ENCODE measurements at places on chromosomes 6 and 20.

DNA sequence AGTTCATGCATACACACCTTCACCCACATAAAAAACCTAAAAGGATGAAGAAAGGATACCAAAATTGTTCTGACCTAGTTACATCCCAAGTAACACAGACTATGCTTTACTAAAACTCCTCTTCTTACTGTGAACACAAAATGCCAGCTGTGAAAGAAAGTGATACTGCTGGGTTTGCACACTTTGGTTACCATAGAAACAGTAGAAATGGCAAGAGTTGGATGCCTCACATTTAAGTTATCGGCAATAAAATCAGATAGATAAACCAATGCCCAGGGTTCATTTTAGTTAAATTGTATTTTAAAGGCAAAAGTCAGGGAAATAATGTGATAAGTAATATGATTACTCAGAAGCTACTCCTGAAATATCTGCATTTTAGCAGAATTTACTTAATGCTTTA lies 161.9 kb downstream of the CDK19 start:
- DNase-seq, result no peak

- DNase-seq, result no peak
Measured at GRCh38 chr6:106783640-106784566, 154.5 kb downstream of the QRSL1 start.

GRCh38 chr6:52840763-52841585 lies at the start of gene GSTA5:
Gene GSTA5 (minus strand): TSS chr6:52840813.
- no peak for DNase-seq

DNA sequence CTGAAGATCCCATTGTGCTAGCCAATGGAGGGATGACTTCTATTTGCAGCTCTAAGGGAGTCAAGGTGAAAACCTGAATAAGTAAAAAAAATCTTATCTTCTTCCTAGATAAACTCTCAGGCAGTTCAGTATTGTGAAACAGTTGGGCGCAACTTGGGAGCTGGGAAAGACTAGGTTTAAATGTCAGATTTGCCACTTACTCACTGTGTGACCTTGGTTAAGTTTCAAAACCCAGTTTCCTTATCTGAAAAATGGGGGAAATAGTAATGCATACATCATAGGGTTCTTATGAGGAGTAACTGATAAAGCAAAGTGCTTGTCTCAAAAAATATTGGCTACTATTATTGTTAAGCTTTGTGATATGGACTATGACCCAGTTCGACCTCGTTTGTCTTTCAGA lies 88.8 kb downstream of the CD83 start:
- no peak for DNase-seq

- no peak for DNase-seq
Measured at GRCh38 chr20:29689411-29690225, 1567.8 kb upstream of the DEFB115 start.

GRCh38 chr6:1872649-1873131 lies 263.0 kb downstream of the FOXC1 start:
- DNase-seq, result no peak

- DNase-seq, result no peak
Measured at GRCh38 chr6:67285770-67286495, 1349.1 kb upstream of the ADGRB3 start.

DNA sequence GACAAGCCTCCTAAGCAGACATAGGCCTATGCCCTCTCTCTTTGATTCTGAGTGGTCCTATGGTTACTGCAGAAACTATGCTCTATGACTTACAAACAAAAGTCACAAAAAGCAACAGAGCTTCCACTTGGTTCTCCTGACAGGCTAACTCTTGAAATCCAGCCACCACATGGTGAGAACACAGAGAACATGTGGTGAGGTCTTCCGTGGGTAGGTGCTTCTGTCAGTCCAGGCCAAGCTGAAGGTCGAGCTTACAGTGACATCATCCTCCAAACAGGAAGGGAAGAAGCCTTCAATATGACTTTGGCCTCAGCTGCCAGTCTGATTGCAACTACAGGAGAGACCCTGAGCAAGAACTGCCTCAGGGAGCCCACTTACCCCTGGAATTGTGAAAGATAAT lies 265.5 kb downstream of the TBX18 start:
- no peak for DNase-seq

GRCh38 chr20:63628246-63628975 lies 1.5 kb upstream of the GMEB2 start:
- DNase-seq, result peak; percentile 72

GRCh38 chr6:100944644-100945043 lies 63.5 kb upstream of the ASCC3 start:
- DNase-seq, result peak; percentile 61

DNA sequence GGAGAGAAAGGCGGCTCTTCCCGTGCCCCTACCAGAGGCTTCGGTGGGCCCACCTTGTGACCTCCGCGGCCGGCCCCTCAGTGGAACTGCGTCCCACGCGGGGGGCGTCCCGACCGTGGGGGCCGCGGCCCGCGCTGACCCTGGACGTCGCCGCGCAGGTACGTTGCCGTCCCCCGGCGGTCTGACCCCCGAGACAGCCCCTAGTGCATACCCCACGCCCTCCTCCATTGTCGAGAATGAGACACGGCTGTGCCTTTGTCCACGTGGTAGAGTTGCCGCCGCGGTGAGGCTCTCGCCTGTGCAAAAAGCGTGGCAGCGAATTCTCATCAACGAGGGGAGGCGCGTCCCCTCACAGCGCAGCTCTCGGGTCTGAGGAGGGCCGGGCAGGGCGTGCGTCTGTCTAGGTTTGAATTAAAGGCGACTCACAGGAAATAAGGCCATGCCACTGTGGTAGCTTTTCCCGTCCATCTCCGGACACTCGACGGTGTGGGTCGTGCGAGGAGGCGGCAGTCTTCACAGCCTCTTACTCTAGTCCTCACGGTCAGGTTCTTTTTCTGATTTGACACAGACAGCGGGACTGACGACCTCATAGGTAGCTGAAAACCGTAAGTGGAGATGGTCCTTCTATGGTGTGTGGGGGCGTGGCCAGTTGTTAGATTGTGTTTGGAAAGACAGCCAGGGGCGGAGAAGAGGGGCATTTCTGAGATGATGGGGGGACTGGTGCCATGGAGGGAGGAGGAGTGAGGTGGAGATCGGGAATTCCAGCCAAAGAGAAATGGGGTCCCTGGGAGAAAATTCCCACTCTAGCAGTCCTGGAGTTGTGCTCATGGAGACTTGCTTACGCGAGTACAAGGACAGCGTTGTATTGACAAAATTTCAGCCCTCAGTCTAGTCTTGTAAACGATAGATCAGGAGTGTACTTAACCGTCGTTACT lies 580 bp downstream of the NXT1 start:
- DNase-seq, result peak; percentile 51

GRCh38 chr6:117034971-117035370 lies 157.9 kb downstream of the RFX6 start:
- no peak for DNase-seq

GRCh38 chr6:15213838-15214400 lies 31.9 kb upstream of the JARID2 start:
- no peak for DNase-seq

DNA sequence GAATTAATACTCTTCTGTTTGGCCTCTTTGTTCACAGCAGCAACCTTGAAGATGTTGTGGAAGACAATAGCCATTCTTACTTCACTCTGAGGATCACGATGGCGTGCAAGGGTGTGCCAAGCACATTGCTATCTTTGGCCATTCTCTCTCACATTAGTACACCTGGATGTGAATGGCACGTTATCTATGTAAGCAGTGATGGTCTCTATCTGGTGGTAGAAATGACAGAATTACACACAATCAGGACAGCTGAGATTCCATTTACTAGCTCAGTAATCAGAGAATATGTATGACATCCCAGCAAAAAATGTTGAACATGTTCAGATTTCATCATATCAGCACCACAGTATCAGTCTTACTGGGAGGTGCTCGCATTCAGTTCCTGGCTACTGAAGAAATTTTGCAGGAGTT lies 116.2 kb downstream of the LCA5 start:
- DNase-seq, result no peak
